ENCODE measurements at places on chromosomes 2 and 18. TPM values are rescaled to one million over a fixed set of nuclear protein-coding genes. Genes with fewer than 3 reads are reported as not detected.

DNA sequence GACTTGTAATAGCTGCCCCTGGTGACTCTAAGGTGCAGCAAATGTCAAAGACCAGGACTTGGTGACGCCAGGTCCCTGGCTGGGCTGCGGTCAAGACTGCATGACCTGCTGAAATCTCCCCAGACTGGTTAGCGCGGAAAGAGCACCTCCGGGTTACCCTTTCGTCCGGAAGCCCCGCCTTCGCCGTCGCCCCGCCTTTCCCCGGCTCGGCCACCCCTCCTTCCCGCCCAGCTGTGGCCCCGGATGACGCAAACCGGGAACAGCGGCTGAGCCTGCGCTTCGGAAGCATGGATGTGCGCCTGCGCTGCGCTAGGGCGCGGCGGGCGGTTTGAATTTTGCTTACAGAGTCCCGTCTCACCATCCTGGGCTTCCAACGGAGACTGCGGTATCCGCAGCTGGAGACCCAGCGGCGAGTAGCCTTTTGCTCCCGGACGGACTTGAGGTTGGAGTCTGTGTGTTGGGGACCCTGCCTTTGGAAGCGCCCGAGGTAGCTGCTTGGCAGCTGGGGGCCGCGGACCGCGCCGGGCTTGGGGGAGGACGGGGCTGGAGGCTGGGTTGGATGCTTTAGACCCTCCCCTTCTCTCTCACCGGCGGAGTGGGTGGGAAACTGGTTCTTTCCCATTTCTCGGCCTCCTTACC, at the start of gene SKA1:
Gene SKA1 (plus strand): TSS at position 294 of the 639 bp plus-strand sequence. CDS start 785 bp downstream, outside the sequence.
- H3K27ac ChIP-seq: peak within 1 kb of the TSS; percentile 94
- peaks cover 13% of the 10 kb centered on the region for H3K36me3 ChIP-seq
- peak; percentile 92 for DNase-seq
- H3K4me1 ChIP-seq: peaks cover 28% of the 10 kb centered on the region
- H3K4me3 ChIP-seq: peak within 1 kb of the TSS; percentile 91

DNA sequence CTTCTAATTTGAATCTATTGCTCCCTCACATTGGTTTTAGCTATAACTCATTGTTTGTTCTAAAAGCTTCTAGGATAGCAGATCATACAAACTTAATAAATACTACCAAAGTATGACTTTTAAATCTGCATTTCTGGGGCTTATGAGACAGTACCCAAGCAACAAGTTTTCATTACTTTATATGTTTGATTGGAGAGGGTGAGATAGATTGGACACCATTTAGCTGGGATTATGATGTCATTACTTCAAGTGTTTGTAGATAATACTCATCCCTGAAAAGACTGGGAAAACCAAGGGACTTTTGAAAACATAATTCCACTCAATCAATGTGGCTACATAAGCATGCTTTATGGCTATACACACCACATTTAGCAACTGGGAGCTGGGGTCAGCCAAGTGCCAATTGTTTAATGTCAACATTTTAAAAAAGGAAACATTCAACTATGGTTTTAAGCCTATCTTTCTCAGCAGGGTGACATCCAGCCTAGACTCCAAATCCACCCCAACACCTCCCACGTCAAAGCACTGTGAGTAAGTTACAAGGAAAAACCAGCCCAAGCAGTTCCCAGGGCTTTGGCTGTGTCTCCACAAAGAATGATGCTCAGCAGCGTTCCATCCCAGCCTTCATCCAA, 119.9 kb downstream of the ETAA1 start:
- H3K4me3 ChIP-seq: no peak overlapping the region
- no peak overlapping the region for H3K27ac ChIP-seq
- no peaks in the 10 kb centered on the region for H3K4me1 ChIP-seq
- no peaks in the 10 kb centered on the region for H3K27me3 ChIP-seq
- no peaks in the 10 kb centered on the region for H3K36me3 ChIP-seq

DNA sequence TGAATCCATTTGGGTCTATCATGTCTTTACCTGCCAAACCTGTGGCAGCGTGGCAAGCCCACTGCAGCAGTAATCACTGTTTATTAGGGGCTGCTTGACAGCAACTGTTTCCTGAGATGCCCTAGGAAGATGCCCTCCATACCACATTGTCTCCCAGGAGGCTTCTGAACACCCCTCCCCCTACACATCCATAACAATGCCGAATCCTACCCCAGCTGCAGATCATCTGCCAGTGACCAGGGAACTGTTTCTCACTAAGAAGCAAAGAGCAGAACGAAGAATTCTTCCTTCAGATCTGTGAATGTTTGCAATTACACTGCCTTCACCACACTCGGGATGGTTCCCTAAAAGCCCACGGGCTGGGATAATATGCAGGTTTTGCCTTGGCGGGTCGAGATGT, 127.8 kb downstream of the VIT start:
- H3K4me1 ChIP-seq: no peaks in the 10 kb centered on the region
- no peak overlapping the region for H3K27ac ChIP-seq
- no peak for DNase-seq
- H3K4me3 ChIP-seq: no peak overlapping the region
- H3K36me3 ChIP-seq: no peaks in the 10 kb centered on the region
- H3K27me3 ChIP-seq: peaks cover 6% of the 10 kb centered on the region

DNA sequence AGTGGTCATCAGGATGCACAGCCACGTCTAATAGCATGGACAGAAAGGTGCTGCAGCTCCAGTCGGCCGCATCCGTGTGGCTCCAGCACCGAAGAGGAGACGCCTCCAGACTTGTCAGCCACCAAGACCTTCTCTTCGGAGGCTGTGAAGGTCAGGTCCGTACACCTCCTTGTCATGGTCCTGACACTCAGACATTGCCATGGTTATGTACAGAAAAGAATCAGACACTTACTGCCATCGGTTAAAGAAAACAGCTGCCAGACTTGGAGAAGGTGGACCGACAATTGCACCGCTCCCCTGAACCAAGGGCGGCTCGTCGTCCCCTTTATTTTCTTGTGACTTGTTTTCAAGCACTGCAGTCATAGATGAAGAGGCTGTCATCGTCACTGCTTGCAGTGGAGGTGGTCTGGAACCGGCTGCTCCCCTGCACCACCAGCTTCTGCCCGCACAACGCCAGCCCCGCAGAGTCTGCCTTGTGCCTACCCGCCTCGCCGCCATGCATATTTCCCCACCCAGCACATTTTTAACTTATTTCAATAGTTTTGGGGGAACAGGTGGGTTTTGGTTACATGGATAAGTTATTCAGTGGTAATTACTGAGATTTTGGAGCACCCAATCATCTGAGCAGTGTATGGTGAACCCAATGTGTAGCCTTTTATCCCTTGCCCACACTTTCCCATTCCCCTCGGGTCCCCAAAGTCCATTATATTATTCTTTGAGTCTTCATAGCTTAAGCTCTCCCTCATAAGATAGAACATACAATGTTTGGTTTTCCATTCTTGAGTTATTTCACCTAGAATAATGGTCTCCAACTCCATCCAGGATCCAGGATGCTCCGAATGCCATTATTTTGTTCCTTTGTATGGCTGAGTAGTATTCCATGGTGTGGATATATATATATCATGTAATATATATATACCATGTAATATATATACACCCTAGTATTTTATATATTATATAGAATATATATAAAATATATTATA, 18.1 kb downstream of the FBXO48 start:
- no peaks in the 10 kb centered on the region for H3K36me3 ChIP-seq
- no peak overlapping the region for H3K27ac ChIP-seq
- peak; percentile 43 for DNase-seq
- peaks cover 8% of the 10 kb centered on the region for H3K4me1 ChIP-seq

- peaks cover 3% of the 10 kb centered on the region for H3K27me3 ChIP-seq
- H3K4me3 ChIP-seq: no peak overlapping the region
- no peaks in the 10 kb centered on the region for H3K36me3 ChIP-seq
- no peaks in the 10 kb centered on the region for H3K4me1 ChIP-seq
These were observed 9.1 kb upstream of the DAW1 start for GRCh38 chr2:227862227-227862740.

DNA sequence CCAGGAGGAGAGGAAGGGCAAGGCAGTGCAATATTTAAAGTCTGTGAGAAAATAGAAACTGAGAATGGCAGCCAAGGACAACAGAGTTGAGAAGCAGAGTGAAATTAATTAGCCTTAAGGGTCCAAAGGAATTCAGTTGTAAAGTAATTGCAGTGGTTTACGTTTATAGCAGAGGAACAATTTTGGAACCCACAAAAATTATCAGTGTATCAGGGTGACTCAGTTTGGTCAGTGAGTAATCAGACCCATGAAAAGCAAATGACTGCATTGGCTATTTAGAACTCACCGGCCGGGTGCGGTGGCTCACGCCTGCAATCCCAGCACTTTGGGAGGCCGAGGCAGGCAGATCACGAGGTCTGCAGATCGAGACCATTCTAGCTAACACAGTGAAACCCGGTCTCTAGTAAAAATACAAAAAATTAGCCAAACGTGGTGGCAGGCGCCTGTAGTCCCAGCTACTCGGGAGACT, 245.8 kb upstream of the SLC39A10 start:
- no peak overlapping the region for H3K27ac ChIP-seq
- H3K4me3 ChIP-seq: no peak overlapping the region
- H3K27me3 ChIP-seq: no peaks in the 10 kb centered on the region
- H3K36me3 ChIP-seq: peaks cover 7% of the 10 kb centered on the region
- H3K4me1 ChIP-seq: peaks cover 8% of the 10 kb centered on the region

DNA sequence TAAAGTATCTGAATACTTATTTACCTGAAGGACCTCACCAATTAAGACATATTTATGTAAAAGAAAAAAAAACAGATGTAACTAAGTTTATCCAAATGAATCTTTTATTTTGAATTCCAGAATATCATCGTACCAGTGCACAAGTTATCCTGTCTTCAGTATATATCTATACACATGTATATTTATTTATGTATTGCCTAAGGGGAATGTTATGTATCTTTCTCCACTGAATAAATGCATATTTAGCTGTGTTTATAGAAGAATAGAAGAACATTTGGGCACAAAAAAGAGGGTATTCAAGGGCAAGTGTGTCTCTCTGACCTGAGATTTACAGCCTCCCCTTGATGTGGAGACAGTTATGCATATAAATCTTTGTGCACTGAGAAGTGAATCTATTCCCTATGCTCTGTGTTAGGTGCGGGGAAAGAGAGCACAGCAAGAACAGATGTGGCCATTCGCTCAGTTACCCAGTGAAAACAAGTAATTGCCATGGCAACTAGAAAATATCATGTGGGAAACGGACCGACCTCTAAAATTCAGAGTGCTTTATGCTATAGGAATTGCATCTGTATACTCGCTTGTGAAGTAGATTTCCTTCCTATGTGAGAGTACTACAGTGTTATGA, 39.5 kb upstream of the ASXL3 start:
- H3K4me1 ChIP-seq: no peaks in the 10 kb centered on the region
- no peak overlapping the region for H3K4me3 ChIP-seq
- no peak overlapping the region for H3K27ac ChIP-seq
- DNase-seq: no peak
- H3K27me3 ChIP-seq: no peaks in the 10 kb centered on the region
- H3K36me3 ChIP-seq: no peaks in the 10 kb centered on the region

- no peaks in the 10 kb centered on the region for H3K27me3 ChIP-seq
- no peak overlapping the region for H3K27ac ChIP-seq
- no peaks in the 10 kb centered on the region for H3K4me1 ChIP-seq
- DNase-seq: no peak
These were observed 72.2 kb downstream of the CCDC93 start for GRCh38 chr2:117941693-117942092.

DNA sequence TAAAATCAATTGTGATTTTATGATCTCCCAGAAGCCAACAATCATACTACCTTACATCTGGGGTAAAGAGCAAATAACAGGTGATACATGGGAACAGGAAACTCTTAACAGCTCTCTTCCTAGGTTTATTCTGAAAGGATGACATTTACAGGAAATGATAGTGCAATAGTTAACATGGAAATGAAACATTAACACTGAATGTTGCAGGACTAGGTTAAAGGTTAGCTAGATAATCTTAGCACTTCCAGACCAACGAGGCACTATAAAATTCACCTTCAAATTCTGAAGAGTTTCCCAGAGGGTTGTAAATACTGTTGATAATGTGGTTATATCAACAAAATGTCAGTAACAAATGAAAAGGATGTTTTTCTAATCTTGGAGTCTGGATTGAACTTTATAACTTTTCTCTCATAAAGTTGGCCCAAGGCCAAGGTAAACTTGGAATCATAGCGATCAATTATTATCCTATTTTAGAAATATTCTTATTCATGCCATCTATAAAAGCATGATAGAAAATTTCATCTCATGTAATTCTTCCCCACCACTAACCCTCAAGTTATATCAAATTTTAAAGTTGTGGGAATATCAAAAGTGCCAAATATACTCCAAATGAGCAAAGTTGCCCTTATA, 32.9 kb upstream of the GCG start:
- no peaks in the 10 kb centered on the region for H3K36me3 ChIP-seq
- H3K27ac ChIP-seq: no peak overlapping the region
- H3K27me3 ChIP-seq: peaks cover 14% of the 10 kb centered on the region
- peaks cover 6% of the 10 kb centered on the region for H3K4me1 ChIP-seq

DNA sequence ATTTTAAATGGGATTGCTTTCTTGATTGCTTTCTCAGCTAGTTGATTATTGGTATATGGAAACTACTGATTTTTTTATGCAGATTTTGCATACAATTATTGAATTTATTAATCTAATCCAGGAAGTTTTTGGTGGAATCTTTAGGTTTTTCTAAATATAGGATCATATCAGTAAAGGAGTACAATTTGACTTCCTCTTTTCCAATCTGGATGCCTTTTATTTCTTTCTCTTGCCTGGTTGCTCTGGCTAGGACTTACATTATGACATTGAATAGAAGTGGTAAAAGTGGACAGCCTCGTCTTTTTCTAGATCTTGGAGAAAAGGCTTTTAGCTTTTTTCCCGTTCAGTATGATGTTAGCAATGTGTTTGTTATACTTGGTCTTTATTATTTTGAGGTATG, 51.3 kb downstream of the OTX1 start:
- H3K4me1 ChIP-seq: no peaks in the 10 kb centered on the region
- peaks cover 4% of the 10 kb centered on the region for H3K27me3 ChIP-seq
- DNase-seq: no peak
- H3K4me3 ChIP-seq: no peak overlapping the region
- H3K27ac ChIP-seq: no peak overlapping the region
- H3K36me3 ChIP-seq: no peaks in the 10 kb centered on the region

- no peaks in the 10 kb centered on the region for H3K27me3 ChIP-seq
- H3K27ac ChIP-seq: no peak overlapping the region
- no peak overlapping the region for H3K4me3 ChIP-seq
- no peak for DNase-seq
These were observed 66.8 kb upstream of the STPG4 start for GRCh38 chr2:47221946-47222345.

GRCh38 chr2:191676790-191677645, 918 bp upstream of the NABP1 start:
- no peaks in the 10 kb centered on the region for H3K27me3 ChIP-seq
- H3K4me1 ChIP-seq: peaks cover 55% of the 10 kb centered on the region
- peak; percentile 61 for DNase-seq
- H3K27ac ChIP-seq: peak overlapping the region; percentile 100

GRCh38 chr2:61016392-61017002, 1.0 kb upstream of the PEX13 start:
- peaks cover 45% of the 10 kb centered on the region for H3K4me1 ChIP-seq
- no peak for DNase-seq
- H3K36me3 ChIP-seq: peaks cover 12% of the 10 kb centered on the region
- H3K27ac ChIP-seq: peak overlapping the region; percentile 97

- H3K27me3 ChIP-seq: peaks cover 4% of the 10 kb centered on the region
- no peak overlapping the region for H3K4me3 ChIP-seq
These were observed 15.2 kb upstream of the DNPEP start for GRCh38 chr2:219402665-219403515.

- H3K27ac ChIP-seq: no peak overlapping the region
- H3K27me3 ChIP-seq: no peaks in the 10 kb centered on the region
- no peaks in the 10 kb centered on the region for H3K4me1 ChIP-seq
These were observed 150.1 kb upstream of the LRRTM1 start for GRCh38 chr2:80454628-80455027.

Gene EFR3B
- not detected for total RNA-seq

Gene RSAD2
- total RNA-seq: 101 TPM

Gene ATF2
- total RNA-seq: 57.9 TPM

Gene SKA1
- 44.1 TPM for total RNA-seq

Gene B4GALT6
- total RNA-seq: 2.0 TPM

Gene CLEC4F
- total RNA-seq: not detected
